ENCODE measurements at places on chromosomes 13 and 19.

GRCh38 chr19:4057931-4058692 is 8.6 kb downstream of the ZBTB7A start:
- DNase-seq = peak; percentile 90

DNA sequence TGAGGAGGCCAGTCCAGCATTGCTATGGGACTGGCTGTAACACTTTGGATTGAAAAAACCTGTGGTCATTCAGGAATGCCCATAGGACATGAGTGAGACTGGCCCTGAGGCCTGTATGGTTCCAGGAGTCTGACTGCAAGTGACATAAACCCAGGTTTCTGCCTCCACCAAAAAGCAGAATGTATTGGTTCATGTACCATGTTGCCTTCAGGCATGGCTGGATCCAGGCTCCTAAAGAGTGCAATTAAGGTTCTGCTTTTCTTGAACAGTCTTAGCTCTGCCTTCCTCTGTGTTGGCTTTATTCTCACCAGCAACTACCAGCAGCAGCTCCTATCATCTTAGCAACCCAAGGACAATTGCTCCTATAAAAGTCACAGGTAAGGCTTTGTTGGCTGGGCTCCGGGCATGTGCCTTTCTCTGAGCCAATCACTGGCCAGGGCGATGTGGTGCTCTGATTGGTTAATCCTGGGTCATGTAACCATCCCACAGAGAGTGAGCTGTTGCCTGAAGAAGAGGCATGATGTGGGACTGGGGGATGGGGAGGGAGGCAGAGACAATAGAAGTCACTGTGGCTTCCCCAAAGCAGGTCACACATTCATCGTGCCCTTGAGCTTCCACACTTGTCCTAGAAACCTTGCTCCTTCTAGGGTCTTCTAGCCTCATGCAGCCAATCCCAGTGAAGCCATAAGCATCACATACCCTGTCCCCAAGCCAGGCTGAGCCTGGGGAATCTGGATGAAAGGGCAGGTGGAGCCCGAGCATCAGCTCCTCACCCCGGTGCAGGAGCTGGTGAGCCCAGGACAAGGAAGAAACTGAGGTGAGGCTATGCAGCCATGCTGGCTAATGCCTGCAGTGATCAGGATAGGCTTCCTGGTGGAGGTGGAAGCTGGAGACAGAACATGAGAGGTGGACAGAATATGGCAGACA is 123.9 kb downstream of the URI1 start:
- no peak for DNase-seq

DNA sequence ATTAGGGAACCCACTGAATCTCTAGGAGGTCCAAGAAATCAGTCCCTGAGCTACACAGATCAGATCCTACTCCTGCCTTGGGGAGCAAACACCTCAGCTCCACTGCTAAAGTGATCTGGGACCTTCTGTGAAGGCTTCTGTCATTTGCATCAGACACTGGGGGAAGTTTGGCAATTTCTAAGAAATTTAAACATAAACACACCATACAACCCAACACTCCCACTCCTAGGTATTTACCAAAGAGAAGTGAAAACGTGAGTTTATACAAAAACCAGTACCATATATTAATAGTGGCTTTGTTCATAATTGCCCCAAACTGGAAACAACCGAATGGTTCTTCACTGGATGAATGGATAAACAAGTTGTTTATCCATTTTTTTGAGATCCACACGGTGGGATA is 7.3 kb upstream of the TYROBP start:
- DNase-seq = no peak

GRCh38 chr19:29675650-29676186 is 10.5 kb downstream of the PLEKHF1 start:
- DNase-seq = no peak

DNA sequence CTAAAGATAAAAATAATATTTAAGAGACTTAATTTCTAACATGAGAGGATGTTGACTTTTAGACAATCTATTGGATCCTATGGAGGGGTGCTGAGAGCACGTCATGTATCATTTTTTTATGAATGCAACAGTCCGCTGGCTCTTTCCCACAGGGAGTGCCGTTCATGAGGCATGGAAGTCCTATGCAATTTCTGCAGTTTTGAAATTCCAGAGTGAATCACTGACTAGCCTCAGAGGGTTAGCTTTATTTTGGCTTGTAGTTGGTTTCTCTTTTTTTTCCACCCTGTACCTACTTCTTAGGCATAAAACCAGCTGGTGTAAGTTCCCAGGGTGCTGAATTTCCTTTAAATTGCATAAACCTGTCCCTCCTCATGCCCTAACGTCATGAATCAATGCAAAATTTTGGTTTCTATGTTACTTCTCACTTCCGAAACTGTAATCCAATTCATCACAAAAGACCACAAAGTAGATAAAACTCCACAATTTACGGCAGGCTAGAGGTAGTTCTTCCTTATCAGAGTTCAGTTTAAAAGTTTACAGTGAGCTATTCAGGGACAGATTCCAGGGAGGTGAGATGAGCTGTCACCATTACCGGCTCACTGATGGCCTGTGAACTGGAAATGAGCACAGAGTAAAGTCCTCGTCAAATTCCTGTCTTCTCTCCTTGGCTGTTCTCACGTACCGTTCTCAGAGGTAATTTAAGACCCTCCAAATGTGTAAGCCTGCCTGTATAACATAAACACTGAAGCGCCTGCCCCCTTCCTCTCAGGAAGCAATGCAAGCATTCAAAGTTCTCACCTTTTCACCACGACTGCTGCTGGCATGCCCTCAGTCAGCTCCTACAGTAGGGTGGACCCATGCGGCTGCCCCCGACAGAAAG is 216.6 kb upstream of the SLC10A2 start:
- no peak for DNase-seq

- no peak for DNase-seq
Observed at GRCh38 chr13:98462241-98462882, 114.5 kb downstream of the STK24 start.

GRCh38 chr13:91557328-91558090 is 159.1 kb downstream of the GPC5 start:
- DNase-seq = no peak

GRCh38 chr13:30520571-30520970 is 54.8 kb upstream of the HMGB1 start:
- DNase-seq = no peak

DNA sequence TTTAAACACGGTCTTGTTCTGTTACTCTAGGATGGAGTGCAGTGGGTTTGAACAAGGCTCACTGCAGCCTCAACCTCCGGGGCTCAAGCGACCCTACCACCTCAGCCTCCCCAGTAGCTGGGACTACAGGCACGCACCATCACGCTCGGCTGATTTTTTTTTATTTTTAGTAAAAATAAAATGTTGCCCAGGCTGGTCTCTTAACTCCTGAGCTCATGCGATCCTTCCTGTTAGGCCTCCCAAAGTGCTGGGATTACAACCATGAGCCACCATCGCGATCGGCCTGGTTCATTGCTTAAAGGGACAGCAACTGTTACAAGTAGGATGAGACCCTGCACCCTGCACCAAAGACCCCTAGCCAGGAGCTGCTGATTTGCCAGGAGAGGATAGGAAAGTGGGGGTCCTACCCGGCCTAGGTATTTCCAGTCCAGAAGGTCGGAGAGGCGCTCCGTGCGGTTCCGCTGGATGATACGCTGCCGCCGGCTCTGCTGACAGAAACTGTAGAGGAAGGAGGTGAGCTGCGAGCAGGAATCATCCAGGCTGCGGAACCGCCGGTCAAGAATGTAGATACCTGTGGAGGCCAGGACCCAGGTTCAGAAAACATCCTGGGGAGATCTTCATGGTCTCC is 5.1 kb downstream of the FTL start:
- DNase-seq = no peak
